Anterior cingulate cortex (tissue), 58 donors: ENCODE measurements at places on chromosomes 13 and 19.

DNA sequence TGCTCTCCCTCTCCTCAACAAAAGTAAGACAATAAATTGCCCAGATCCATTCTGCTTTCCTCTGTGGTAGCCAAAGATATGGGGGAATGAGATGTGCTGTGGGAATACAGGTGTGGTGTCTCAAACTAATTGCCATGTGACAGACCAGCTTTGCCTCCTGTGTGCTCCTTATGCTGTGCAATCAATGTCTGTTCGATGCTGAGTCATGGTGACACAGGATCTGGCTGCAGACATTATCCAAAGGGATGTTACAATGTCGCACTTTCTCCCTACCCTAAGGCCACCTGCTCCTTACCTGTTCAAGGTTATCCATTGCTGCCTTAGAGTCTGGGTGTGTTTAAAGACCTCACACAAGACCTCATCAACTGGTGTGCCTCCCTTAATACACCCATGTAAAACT lies 32.5 kb downstream of the FGF14 start:
- no peak for DNase-seq

DNA sequence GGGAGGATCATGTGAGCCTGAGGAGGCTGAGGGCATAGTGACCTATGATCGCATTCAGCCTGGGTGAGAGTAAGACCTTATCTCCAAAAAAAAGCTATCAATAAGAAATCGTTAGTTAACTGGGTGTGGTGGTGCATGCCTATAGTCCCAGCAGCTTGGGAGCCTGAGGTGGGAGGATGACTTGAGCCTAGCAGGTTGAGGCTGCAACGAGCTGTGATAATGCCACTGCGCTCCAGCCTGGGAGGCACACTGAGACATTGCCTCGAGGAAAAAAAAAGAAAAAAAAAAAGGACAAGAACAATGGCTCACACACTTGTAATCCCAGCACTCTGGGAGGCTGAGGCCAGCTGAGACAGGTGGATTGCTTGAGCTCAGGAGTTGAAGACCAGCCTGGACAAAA lies 16.2 kb downstream of the PSPC1 start:
- DNase-seq = no peak

DNA sequence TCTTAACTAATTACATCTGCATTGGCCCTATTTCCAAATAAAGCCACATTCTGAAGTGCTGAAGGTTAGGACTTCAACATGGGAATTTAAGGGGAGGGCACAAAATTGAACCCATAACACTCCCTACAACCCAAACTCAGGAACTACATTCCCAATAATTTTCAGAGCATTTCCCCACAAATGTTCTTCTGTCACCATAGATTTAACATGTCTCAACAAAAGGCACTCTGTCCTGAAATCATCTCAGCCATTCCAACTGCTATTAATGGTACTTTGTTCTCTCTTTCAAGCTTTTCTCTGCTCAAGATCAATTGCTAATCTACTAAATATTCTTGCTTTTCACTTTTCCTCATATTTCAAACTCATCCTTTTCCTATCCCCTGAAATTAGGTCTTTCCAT lies 74.0 kb upstream of the SOX1 start:
- DNase-seq = no peak

GRCh38 chr13:25860862-25861261 lies 191.0 kb downstream of the SHISA2 start:
- no peak for DNase-seq

- DNase-seq = no peak
Measured at GRCh38 chr19:10219678-10220077, 11.5 kb downstream of the S1PR2 start.

DNA sequence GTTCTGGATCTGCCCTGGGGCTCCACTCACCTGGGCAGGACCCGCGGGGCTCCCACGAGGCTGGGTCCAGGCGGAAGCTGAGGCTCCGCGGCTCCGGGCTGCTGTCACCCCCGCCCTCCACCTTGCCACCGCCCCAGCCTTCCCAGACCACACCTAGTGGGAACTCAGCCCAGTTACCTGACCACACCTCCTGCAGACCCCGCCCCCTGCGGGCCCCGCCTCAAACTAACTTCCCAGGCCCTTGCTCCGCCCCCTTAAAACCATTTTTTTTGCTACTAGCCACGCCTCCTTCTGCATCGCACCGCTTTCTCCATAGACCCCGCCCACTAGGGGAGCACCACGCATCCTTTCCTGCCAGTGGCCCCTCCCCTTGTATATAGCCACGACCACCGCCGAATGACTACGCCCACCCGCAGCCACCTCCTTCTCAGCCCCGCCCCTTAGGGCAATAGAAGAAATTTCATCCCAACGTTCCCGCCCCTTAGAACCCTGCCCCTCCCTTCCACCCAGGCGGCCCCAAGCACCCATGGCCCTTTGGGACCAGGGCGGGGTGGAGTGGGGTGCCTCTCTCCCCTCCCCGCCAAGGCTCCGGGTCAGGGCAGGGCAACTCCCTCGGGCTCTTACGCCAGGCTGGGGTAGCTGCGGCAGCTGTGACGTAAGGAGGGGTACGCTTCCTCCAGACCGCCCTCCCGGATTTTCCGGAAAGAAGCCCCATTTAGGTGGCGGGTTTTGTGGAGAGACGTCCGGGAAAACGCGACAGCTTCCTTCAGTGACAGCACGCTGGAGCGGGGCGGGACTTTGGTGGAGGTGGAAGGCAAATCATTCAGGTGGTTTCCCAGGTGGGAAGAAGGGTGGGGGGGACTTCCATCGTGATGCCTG lies at the start of gene SH2D3A:
SH2D3A (minus strand) TSS at position 79 of the 879 bp plus-strand sequence. CDS start 3,687 bp downstream, outside the sequence.
- DNase-seq = no peak

GRCh38 chr13:111247552-111247951 lies 72.9 kb upstream of the TEX29 start:
- DNase-seq = no peak

DNA sequence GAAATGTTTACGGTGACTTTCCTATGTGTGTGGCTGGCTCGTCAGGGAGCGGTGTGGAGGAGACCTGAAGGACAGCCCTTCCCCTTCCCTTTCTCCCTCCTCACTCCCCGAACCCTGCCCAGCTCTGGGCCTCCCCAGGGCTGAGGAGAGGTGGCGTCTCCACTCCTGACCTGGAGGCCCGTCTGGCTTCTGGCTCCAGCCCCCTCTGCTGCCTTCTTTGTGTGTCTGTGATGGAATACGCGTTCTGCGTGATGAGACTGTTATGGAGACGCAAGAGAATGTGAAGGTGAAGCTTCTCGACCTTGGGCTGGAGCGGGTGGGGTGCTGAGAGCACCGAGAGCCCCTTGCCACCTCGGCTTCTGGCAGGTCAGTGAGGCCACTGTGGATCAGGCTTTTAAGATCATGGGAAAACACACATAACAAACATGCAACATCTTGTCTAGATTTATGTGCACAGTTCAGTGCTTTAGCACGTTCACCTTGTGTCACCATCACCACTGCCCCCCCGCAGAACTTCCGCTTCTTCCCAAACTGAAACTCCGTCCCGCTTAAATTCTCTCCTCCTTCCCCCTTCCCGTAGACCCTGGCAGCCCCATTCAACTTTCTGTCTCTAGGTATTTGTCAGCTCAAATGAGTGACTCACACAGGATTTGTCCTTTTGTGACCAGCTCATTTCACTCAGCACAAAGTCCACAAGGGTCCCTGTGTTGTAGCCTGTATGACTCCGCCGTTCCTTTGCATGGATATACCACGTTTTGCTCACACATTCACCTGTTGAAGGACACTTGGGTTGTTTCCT lies 24.7 kb downstream of the ATP11A start:
- no peak for DNase-seq

DNA sequence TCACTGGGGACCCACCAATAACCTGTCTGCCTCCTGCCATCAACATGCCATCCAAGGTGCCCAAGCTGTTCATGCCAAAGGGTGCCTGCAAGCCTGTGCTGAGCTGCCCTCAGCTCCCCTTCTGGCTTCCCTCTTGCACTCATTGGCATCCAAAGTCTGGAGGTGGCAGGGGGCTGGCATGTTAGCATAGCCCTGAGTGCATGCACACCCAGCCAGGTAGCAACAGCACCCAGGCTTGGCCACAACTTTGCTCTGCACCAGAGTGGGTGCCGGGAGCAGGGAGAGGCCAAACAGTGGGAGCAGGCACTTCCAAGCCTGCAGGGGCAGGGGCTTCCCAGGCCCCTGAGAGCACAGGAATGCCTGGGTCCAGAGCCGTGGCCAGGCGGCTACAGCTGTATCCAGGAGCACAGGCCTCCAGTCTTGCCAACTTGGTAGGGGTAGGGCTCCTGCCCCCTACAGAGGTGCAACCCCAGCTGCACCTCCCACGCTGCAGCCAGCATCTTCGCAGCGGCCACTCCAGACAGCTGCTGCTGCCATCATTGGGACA lies 26.1 kb upstream of the TBC1D4 start:
- no peak for DNase-seq

GRCh38 chr19:30690935-30691818 lies 319.0 kb downstream of the ZNF536 start:
- no peak for DNase-seq

GRCh38 chr13:44111701-44112100 lies 232.0 kb downstream of the LACC1 start:
- no peak for DNase-seq

- no peak for DNase-seq
Measured at GRCh38 chr13:90416519-90416918, 931.0 kb upstream of the MIR17HG start.

DNA sequence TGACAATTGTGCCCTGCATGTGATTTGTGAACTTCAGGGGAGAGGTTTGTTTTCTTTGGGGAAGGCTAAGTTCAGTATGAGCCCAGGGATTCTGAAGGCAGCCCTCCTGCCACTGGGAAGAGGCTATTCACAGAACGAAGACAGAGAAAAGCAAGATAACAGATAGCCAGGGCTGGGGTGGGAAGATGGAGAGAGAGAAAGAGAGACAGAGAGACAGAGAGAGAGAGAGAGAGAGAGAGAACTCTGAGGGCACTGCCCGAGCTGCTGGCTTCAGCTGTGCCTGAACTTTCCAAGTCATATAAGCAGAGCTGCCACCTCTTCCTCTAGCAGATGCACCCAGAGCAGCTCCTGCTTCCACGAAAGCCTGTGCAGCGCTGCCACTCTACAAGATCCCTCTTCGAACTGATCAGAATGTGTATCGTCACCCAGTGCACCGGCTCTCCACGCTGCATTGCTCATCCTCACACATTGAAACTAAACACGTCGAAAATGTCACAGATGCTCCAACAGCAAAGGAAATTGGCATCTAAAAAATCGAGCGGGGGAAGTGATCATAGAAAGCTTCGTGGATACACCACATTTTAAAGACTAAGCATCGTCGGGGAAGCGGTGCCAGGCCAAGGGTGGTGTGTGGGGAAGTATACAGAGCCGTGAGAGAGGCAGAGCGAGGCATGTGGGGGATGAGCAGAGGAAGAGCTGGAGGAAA lies 81.8 kb upstream of the SIAH3 start:
- DNase-seq = no peak

DNA sequence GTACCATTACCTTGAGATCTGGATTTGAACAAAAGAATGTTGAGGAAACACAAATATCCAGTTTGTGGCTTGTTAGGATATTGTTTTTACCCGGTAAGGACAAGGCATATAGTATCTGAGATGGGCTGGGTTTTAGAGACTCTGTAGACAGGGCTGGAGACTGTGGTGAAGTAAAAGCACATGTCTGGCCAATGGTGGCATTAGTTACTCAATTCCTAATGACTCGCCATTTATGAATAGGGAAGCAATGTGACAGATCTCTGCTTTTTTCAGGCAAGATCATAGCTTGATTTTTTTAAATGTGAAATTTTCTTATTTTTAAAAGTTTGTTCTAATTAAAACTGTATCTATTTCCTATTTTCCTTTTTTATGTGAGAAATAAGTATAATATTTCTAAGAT lies 371.1 kb upstream of the SPRY2 start:
- no peak for DNase-seq

GRCh38 chr19:18682807-18683108 lies 722 bp upstream of the CRTC1 start:
- no peak for DNase-seq

GRCh38 chr19:23436944-23437343 lies 41.7 kb upstream of the ZNF91 start:
- no peak for DNase-seq

DNA sequence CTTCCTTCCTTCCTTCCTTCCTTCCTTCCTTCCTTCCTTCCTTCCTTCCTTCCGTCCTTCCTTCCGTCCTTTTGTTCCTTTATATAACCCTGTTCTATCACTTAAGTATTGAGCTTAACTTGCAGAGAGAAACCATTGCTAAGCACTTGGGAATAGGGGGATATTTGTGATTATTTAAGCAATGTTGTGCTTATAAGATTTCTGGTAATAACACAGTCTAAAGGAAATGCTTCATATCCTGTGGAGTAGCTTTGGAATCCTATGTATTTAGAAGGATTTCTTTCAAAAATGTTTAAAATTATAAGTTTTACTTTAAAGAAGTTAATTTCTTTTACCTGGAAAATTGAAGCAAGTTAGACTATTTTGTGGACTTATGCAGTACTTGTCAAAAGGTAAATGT lies 209.8 kb downstream of the PCCA start:
- DNase-seq = no peak

GRCh38 chr13:71801781-71802180 lies 65.2 kb downstream of the DACH1 start:
- no peak for DNase-seq

DNA sequence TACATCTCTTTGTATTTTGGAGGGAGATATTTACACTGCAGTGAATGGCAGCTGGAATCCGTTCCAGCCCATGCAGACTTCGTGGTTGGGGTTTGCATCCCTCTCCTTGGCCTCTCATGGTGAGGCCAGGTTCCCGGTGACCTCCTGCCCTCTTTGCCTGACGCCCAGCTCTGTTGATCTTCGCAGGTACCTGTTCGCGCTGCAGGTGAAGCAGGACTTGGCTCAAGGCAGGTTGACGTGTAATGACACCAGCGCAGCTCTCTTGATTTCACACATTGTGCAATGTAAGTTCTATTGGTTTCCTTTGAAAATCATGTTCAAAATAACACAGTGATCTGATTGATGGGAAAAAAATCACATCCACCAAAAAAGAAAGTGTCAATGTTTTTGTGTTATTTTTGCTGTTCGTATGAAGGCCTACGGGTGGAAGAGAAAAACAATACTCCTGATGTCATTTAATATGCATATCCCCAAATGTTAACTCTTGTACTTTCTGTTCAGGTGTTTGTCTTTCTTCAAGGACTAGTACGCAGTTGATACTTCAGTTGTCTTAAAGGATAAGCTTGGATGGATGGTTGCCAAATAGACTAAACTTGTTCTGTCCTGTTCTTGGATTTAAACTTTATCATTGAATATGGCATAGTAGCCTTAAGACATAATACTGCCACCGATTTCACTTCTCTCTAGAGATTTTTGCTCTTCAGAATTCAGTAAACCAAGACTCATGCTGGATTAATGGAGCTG lies 199.1 kb downstream of the STK24 start:
- no peak for DNase-seq

- no peak for DNase-seq
Measured at GRCh38 chr19:54444737-54445136, 4.3 kb upstream of the LENG8 start.

DNA sequence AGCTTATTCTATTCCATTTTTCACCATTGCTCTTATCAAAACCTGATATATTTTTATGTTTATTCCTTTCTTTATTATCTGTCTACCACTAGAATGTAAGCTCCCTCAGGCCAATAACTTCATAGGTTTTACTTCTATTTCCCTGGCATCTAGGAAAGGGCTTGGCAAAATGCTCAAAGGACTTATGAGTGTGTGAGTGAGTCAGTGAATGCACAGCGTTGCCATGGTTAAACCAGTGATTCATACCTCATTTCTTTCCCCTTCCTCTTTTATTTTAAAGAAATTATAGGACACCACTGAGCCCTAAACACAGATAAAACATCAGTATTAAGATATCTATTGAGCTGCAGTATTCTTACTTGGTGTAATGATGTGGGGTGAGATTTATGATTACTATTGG lies 162.1 kb downstream of the GPC6 start:
- DNase-seq = no peak
